ENCODE measurements at places on chromosomes 2 and 18. TPM values are rescaled to one million over a fixed set of nuclear protein-coding genes. Genes with fewer than 3 reads are reported as not detected.

The STK36 gene
- total RNA-seq = 71.1 TPM

The ARHGEF4 gene
- total RNA-seq = 11.7 TPM

The LRRTM1 gene
- 1.2 TPM for total RNA-seq

GRCh38 chr18:525036-525797, 24.7 kb upstream of the COLEC12 start:
- no peak for DNase-seq

Data from mucosa of gallbladder (tissue), 1 donor.